ENCODE measurements at places on chromosomes 6 and 20. TPM values are rescaled to one million over a fixed set of nuclear protein-coding genes. Genes with fewer than 3 reads are reported as not detected.

EEF1E1 gene
- 36.3 TPM for total RNA-seq

GRCh38 chr6:150256618-150257272, 112.1 kb upstream of the IYD start:
- peaks cover 49% of the 10 kb centered on the region for H3K4me1 ChIP-seq
- DNase-seq = peak; percentile 92
- H3K27ac ChIP-seq = peak overlapping the region; percentile 76
- no peaks in the 10 kb centered on the region for H3K36me3 ChIP-seq
- H3K27me3 ChIP-seq = peaks cover 4% of the 10 kb centered on the region
- peak overlapping the region; percentile 2 for H3K4me3 ChIP-seq

CYP21A2 gene
- not detected for total RNA-seq

NKX2-2 gene
- not detected for total RNA-seq

GRCh38 chr20:4810426-4811019, 88.8 kb downstream of the PRND start:
- no peak for DNase-seq
- H3K27ac ChIP-seq = no peak overlapping the region
- H3K4me3 ChIP-seq = no peak overlapping the region
- peaks cover 48% of the 10 kb centered on the region for H3K27me3 ChIP-seq
- H3K36me3 ChIP-seq = no peaks in the 10 kb centered on the region
